Muscle of arm (tissue), 14 donors: ENCODE measurements at places on chromosomes 1 and 21. TPM values are rescaled to one million over a fixed set of nuclear protein-coding genes. Genes with fewer than 3 reads are reported as not detected.

DNA sequence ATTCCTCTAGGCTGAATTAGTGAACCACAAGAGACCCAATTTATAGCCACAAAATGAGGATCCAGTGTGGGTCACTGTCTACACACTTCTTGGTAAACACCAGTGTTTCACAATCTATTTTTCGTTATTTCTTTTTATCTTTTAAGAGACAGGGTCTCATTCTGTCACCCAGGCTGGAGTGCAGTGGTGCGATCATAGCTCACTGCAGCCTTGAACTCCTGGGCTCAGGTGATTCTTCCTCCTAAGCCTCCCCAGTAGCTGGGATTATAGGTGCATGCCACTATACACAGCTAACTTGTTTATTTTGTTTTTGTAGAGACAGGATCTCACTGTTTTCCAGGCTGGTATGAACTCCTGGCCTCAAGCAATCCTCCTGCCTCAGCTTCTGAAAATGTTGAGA lies 29.3 kb upstream of the SLC45A3 start:
- DNase-seq, result no peak

DNA sequence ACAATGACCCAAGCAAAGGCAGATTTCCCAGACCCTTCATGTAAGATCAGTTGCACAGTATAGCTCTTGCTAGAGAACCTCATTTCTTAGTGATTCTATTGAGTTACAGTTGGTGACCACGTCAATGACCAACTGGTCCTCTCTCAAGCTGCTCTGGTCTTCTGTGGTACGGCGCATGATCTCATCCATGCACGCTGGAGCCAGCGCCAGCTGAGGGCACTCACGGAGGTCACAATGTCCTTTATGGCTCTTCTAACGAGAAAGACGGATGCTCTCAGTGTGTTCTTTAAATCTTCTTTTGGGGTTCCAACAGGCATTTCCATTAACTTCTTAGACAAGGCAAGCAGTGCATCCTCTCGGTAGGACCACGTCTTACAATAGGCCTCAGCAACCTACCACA lies 22.3 kb downstream of the CEP104 start:
- DNase-seq, result no peak

DNA sequence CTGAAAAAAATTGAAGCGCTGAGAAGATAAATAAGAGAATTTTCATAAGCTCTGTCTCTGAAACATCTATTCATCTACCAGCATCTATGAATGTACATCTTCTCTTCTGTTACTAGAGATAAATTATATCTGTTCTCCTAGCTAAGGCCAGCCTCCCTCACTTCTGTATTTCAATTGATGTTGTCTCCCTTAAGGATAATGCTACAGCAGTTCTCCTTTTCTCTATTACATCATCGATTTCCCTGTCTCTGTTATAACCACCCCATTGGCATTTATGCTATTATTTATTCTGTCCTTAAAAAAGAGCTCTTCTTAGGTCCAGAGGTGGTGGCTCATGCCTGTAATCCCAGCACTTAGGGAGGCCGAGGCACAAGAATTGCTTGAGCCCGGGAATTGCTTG lies 42.9 kb upstream of the TMCO2 start:
- no peak for DNase-seq

GRCh38 chr1:1624443-1625403 lies 7.2 kb upstream of the MMP23B start:
- no peak for DNase-seq

GRCh38 chr1:201633297-201633696 lies 94.4 kb downstream of the NAV1 start:
- DNase-seq, result no peak

DNA sequence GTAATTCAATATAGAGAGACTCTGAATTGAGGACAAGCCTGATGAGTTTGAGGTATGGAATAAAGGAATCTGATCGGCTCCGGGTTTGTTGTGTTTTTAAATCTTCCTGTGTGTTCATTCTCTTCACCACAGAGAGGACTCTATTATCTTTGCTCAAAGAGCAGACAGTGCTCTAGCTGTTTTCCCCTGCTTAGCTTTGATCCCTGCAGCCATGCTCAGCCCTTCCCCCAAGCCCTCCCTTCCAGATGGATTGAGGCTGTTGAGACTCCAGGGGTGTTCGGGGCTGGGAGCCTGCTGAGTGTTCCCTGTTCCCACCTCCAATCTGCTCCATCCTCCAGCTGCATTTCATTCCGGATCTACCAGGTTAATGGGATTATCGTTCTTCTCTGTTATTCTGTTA lies 74.2 kb upstream of the CXADR start:
- no peak for DNase-seq

DNA sequence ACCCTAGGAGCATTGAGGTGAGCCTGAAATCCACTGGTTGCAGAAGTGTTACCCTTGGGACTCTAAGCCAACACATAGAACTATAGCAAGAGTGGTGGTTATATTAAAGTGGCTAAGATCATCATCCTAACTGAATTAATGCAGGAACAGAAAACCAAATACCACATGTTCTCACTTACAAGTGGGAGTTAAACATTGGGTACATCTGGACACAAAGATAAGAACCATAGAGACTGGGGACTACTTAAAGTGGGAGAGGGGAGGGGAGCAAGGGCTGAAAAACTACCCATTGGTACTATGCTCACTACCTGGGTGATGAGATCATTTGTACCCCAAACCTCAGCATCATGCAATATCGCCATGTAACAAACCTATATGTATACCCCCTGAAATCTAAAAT lies 100.0 kb downstream of the SLC25A24 start:
- no peak for DNase-seq

DNA sequence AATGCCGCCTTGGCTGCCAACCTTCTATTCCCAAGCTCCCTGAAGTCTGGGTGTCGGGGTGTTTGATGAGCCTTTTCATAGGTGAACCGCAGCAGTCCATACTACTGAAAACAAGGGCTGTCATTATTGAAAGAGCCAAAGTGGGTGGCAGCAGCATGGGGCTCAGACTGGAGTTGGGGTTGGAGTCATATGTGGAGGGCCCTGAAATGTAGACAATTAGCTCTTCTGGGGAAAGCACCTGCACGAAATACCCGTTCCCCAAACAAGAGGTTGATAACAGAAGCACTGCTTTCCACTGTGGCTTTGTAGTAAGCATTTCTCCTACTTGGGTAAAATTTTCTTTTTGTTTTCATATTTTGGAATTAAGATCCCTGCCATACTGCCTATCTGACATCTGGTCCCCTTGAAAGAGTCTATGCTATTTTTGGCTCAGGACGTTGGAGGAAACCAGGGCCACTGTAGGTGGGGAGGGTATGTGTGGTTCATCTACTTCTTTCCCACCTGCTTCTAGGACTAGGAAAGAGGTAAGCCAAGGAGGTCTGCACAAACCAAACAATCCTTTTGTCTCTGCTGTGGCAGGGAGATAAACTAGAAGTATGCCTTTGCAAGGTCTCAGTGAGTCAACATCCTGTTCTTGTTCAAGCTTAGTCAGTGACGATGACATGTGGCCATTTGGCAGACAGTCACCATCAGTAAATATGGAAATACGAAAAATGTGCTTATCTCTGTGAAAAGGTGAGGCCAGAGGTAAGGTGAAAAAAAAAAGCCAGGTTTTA lies 197.0 kb upstream of the UBE2U start:
- no peak for DNase-seq

GRCh38 chr1:203593723-203594122 lies 32.9 kb upstream of the ATP2B4 start:
- DNase-seq, result no peak

- no peak for DNase-seq
Observed at GRCh38 chr1:201355471-201355870, 22.0 kb downstream of the TNNT2 start.

The CNR2 gene
- polyA plus RNA-seq, result not detected

The TCHHL1 gene
- polyA plus RNA-seq, result not detected

The ZSWIM5 gene
- 0.57 TPM for polyA plus RNA-seq
